ENCODE measurements at places on chromosomes 16 and 17. TPM values are rescaled to one million over a fixed set of nuclear protein-coding genes. Genes with fewer than 3 reads are reported as not detected.

The FKBP10 gene
- 114 TPM for total RNA-seq

The PEX12 gene
- total RNA-seq = 7.6 TPM

The EFCAB13 gene
- total RNA-seq = 6.2 TPM

The SSTR5 gene
- total RNA-seq = 0.47 TPM

The ABAT gene
- total RNA-seq = 114 TPM

The KRT31 gene
- total RNA-seq = not detected

The PMFBP1 gene
- total RNA-seq = 6.4 TPM

The TRIM72 gene
- total RNA-seq = 0.13 TPM
